Activated naive CD8-positive, alpha-beta T cell treated with anti-CD3 and anti-CD28 coated beads for 36 hours (primary cell): ENCODE measurements at places on chromosomes 7 and 10.

DNA sequence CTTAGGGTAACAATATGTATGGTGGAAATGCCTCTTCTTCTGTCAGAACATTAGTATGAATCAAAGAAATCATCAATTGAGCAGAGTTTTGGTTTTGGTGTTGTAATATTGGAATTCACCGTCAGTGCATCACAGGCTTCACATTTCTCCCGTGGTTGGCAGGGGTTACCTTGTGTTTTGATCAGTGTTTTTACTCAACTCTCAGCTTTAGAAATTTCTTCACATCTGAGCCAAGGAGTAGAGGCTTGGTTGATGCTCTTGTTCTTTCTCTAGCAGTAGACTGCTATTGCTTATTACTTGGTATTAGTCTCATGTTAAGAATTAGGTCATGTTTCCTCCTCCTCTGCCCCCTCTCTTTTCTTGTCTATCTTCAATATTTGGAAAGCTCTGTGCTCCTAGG lies 188.8 kb upstream of the SMIM30 start:
- no peak for DNase-seq

GRCh38 chr10:127216786-127217185 lies 20.4 kb upstream of the INSYN2A start:
- no peak for DNase-seq

GRCh38 chr7:128075242-128076095 lies 44.2 kb upstream of the LRRC4 start:
- DNase-seq: no peak

DNA sequence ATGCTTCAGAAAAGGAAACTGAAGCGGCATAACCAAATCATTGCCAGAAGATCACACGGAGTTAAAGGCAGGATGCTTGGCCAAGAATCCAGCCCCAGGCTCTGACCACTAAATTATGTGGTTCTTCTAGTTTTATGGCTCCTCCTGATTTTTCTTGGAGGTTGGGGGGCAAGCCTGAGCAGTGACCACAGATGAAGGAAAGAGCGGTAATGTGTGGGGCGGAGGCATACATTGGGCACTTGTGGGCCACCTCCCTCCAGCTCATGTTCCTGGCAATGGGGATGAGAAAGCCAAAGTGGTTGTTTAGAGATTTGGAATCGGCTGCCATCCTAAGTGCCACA lies 3.2 kb downstream of the TRPV6 start:
- no peak for DNase-seq

GRCh38 chr10:95288303-95288702 lies 2.5 kb downstream of the PDLIM1 start:
- DNase-seq: no peak

DNA sequence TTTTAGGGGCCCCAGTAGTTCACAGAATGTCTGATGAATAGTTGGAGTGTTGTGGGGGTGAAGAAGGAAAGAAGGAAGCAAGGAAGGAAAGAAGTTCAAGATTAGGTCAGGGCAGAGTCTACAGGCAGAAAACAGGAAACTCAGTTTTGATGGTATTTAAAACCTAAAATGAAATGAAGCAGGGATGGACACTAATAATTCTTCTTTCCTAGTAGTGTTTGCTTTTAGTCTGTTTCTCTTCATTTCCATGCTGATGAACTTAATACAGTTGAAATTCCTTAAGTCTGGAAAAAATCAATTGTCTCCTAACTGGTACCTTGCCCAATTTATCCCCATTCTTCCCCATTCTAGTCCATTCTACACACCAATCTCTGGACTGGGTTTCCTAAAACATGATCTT lies 59.0 kb upstream of the GSAP start:
- no peak for DNase-seq

DNA sequence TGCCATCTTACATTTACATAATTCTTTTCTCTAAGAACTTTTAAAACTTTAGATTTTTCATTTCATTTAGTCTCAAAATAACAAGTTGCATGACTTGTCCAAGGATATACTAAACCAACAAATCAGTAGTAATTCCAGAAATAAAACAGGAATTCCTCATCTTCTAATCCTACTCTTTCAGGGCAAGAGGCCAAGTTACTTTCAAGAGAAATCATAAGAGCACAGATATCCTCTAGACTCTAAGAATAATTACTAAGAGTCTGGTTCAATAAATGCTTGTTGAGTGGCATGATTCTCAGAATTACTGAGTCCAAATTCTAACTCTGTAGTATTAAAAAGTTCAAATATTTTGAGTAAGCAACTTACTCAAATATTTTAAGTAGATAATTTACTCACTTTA lies 12.9 kb downstream of the PDZD8 start:
- no peak for DNase-seq

DNA sequence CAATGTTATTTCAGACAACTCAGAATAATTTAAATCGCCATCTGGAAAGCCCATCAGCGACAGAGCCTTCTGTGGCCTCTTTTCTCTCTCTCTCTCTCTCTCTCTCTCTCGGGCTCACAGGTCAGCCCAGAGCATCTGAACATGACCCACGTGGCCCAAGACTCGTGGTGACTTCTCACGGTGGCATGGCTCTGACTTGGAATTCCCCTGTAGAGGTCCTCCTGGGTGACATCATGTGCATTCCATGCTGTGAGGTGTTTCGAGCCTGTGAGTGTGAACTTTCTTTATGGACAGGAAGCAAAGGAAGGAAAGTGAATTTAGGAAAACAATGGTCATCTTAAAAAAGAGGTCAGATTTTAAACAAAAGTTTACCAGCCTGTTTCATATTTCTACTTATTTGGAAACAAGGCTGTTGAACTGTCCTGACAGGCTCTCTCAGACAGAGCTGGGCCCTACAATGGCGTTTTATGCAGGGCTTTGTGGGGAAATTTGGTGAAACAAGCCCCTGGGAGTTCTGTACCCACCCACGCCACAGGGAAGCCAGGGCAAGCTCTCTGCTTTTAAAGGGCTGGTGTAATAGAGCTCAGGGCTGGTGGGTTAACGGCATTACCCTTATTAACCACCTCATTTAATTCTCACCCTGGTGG lies 359.7 kb upstream of the ZNF32 start:
- no peak for DNase-seq

- no peak for DNase-seq
Observed at GRCh38 chr7:155093596-155093995, 23.5 kb downstream of the HTR5A start.

DNA sequence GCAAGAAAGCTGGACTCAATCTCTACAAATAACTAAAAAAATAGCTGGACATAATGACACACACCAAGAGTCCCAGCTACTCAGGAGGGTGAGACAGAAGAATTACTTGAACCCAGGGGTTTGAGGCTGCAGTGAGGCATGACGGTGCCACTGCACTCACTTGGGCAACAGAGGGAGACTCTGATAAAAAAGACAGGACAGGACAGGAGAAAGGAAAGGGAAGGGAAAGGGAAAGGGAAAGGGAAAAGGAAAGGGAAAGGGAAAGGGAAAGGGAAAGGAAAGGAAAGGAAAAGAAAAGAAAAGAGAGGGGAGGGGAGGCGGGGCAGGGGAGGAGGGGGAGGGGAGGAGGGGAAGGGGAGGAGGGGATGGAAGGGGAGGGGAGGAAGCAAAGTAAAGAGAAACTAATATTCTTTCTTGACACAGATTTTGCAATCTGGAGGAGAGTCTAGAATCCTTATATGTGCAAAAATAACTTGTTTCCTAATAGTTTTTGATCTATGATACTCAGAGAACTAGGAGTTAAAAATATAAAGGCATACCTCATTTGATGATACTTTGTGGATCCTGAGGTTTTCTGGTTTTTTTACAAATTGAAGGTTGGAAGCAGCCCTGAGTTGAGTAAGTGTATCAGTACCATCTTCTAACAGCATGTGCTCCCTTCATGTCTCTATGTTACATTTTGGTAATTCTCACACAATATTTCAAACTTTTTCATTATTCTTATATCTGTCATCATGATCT lies 8.0 kb downstream of the SAR1A start:
- no peak for DNase-seq

- no peak for DNase-seq
Observed at GRCh38 chr10:77561991-77562390, 75.6 kb downstream of the KCNMA1 start.
